ENCODE measurements at places on chromosomes 7 and 10.

DNA sequence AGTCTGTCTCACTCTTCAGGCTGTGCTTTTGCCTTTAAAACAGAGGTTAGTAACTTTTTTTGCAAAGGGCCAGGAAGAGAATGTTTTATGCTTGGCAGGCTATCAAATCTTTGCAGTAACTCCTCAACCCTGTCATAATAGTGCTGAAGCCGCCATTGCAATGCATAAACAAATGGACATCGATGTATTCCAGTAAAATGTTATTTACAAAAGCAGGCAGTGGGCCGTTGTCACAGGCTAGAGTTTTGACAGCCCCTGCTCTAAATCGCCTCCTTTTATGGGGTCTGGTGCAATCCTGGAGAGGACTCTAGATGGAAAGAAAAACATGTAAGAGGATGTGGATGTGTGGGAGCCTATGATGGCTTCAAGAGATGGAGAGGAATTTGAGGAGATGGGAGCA is 568.3 kb downstream of the TYW1 start:
- DNase-seq: no peak

- no peak for DNase-seq
Observed at GRCh38 chr10:29849126-29849833, 210.1 kb downstream of the JCAD start.

GRCh38 chr7:104873401-104873800 is 140.6 kb upstream of the KMT2E start:
- no peak for DNase-seq

GRCh38 chr10:132608511-132609195 is 71.1 kb downstream of the INPP5A start:
- DNase-seq: no peak

- no peak for DNase-seq
Observed at GRCh38 chr7:2926120-2926895, 82.2 kb upstream of the GNA12 start.

DNA sequence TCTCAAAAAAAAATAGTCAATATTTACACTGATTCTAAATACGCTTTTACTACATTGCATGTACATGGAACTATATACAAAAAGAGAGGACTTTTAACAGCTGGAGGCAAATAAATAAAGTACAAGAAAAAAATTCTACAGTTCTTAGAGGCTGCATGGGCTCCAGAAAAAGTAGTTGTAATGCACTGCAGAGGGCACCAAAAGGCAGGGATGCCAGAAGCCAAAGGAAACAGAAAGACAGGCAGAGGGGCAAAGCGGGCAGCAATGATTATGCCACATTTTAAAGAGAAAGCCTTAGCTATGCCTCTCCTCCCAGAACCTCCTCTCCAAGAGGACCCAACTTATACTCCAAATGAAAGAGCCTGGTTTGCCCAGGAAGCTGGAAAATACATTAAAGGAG is 11.6 kb upstream of the ADCK2 start:
- no peak for DNase-seq

GRCh38 chr10:43093423-43094076 is 16.7 kb downstream of the RET start:
- no peak for DNase-seq

- peak; percentile 59 for DNase-seq
Observed at GRCh38 chr10:132434405-132435005, 37.5 kb downstream of the PWWP2B start.

- no peak for DNase-seq
Observed at GRCh38 chr10:24971374-24971773, 19.0 kb upstream of the PRTFDC1 start.

DNA sequence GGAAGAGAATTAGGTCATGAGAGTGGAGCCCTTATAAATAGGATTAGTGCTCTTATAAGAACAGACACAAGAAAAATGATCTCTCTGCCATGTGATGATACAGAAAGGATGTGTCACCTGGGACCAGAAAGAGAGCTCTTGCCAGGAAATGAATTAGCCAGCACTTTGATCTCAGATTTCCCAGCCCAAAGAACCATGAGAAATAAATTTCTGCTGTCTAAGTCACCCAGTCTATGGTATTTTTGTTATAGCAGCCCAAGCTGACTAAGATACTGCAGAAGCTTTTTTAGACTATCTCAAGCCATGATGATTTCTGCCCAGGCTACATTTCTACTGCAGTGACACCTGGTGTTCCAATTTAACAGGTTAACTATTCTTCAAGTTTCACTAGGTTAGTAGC is 84.8 kb downstream of the RSU1 start:
- DNase-seq: no peak

- DNase-seq: no peak
Observed at GRCh38 chr10:8041284-8041991, 13.1 kb upstream of the GATA3 start.

DNA sequence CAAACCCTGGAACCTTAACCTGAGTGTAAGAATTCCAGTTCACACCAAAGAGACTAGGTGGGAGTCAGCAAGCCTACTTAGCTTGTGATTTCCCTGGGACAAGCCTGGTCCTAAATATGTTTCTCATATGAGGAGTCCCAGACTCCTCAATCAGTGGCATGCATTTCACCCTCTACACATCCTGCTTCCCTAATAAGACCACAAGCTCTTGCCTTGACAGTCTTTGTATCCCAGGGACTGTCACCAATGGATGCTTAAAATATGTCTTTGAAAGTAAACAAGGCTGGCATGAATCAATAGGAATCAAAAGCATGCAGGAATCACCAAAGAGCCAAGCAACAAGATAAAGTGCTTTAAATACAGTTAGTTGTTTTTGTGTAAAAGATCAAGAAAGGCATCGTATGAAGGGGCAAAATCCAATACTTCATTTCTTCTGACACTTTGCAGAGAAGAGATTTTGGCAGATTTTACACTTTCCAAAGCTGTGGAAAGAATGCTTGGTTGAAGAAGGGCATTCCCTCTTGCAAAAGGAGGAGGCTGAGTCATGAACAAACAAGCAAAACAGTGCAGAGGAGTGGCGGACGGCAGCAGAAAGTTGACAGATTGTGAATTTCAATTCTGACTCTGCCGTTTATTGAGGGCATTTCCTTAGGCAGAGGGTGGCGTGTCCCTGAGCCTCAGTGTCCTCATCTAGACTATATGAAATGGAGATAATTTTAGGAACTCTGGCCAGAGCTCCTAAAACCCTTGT is 8.5 kb upstream of the NFE2L3 start:
- DNase-seq: no peak

GRCh38 chr7:30764030-30764975 is 6.9 kb upstream of the MINDY4 start:
- DNase-seq: no peak

GRCh38 chr10:64159910-64160872 is 639.0 kb downstream of the REEP3 start:
- DNase-seq: no peak

DNA sequence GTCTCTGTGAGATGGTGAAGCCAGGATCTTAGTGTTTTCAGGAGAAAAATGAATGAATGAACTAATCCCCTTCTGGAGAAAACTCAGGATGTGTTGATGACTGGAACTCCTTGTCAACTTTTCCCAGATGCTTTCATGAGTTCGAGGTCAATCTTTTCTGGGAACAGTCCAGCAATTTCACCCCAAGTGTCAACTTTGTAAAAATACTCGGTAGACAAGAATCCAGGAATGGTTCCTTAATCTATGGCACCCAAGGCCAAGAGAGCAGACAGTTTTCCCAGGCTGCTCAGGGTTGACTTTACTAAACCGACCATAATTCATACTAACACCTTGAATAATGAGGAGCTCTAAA is 31.1 kb upstream of the LYZL1 start:
- no peak for DNase-seq

Data from colonic mucosa (tissue), 4 donors.